ENCODE measurements at places on chromosomes 7 and 10.
A peak's percentile ranks its signal among the peaks of the same experiment; 100 is the strongest.

DNA sequence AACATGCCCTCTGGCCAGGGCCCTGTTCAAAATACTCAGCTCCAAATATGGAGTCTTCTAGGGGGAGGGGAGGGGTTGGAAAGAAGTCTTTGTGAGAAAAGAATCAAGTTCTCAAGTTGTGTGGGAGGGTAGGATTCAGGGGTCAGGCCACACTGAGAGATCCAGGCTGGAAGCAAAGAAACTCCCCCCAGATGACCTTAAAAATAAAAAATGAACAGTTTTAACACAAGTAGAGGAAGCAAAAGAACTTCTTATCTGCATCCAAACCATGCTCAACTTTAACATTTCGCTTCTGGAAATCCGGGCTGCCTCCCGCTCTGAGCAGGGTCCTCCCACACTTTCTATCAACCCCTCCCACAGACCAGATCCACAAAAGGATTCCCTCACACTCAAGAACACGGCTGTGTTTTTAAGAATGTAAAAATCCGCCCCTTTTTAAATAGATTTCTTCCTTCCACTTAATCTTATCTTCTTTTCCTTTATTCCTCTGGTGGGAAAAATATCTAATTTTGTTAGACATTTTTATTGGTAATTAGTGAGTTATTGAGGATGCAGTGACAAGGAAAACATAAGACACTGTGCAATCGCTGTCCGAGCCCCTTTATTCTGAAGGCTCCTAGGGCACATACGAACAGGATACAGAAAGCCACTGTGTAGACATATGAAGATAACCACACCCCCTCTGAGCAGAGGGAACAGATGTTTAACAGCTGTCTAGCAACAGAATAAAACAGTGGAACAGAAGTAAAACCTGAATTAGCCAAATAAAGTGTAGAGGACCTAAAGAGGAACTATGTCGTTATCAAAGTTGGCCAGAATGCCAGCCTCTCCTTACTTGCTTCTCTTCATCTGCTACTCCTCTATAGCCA, 43.8 kb downstream of the CYTH3 start:
- DNase-seq, result peak; percentile 46

DNA sequence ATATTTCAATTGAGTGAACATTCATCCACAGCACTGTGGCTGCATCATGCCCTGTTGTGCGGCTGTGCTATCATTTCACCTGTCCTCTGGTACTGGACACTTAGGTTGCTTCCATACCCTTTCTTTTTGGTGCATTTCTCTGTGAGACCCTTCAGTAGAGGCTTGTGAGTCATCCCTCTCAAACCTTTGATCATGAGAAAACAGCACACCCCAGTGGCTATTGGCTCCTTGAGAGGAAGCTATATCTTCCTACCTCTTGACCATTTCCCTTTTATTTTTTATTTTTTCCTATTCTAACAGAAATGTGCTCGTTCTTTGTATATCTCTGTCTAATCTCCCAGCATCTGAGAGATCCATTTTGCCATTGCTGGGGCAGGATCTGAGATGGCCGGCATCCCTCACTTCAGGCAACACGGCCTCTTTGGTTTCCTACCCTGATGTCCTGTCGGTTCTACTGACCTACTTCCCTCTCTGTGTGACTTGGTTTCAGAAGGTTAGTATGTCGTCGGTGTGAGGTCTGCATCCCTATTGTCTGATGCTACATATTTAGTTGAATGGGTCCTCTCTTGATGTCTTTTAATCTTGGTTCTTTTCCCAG, 23.8 kb upstream of the PIK3AP1 start:
- no peak for DNase-seq

- no peak for DNase-seq
Observed at GRCh38 chr10:131738396-131738735, 162.4 kb upstream of the PPP2R2D start.

DNA sequence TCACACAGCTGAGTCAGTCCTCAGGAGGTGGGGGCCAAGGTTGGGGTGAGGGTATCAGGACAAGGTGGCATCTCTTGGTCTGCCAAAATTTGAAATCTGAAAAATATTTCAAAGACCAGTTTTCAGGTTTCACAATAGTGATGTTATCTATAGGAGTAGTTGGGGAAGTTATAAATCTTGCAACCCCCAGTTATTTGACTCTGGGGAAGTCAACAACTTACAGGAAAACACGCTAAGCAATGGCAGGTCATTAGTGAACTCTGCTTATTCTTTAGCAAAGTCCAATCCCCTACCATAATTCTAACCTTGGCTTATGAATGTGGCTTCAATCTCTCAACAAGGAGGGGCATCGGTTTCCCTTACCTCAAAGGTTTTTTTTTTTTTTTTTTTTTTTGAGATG, 94.9 kb downstream of the MARCHF5 start:
- DNase-seq, result no peak

DNA sequence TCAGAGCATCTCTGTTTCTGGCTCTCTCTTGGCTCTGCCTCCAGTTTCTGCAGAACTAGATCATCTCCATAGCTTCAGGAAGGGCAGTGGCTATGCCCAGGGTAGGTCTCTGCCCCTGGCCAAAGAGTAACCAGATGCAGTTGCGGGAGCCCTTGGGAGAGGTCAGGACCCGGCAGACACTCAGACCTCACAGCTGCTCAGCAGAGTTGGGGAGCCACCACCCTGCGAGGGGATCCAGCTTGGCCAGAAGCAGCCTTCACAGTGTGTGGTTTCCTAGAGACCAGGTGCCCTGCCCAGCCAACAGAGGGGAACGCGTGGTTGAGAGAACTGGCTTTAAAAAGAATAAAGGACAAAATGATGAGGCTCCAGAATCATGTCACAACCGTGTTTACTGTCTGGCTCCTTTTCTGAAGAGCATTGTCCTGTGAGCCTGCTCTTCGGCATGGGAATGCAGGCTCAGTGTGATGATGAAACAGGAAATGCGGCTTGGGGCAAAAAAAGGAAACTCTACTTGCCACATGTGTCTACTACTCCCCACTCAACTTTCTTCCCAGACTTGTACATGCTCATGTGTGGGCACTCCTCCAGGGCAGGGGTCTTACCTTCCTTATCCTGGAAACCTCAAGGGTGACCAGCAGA, 243.1 kb downstream of the INHBA start:
- DNase-seq, result no peak

- peak; percentile 37 for DNase-seq
Observed at GRCh38 chr7:113159746-113160339, 41.5 kb upstream of the SMIM30 start.

- DNase-seq, result no peak
Observed at GRCh38 chr7:95479992-95480624, 5.6 kb upstream of the ASB4 start.

- no peak for DNase-seq
Observed at GRCh38 chr10:16417341-16417740, 19.5 kb upstream of the PTER start.

GRCh38 chr7:120272701-120273475, at the start of gene KCND2:
KCND2 (plus strand) TSS chr7:120273175.
- DNase-seq, result peak; percentile 6

- no peak for DNase-seq
Observed at GRCh38 chr10:7028809-7029166, 382.0 kb downstream of the SFMBT2 start.

Measured in fibroblast of skin of back (primary cell).